ENCODE measurements at places on chromosomes 1 and 21.
A peak's percentile ranks its signal among the peaks of the same experiment; 100 is the strongest.

DNA sequence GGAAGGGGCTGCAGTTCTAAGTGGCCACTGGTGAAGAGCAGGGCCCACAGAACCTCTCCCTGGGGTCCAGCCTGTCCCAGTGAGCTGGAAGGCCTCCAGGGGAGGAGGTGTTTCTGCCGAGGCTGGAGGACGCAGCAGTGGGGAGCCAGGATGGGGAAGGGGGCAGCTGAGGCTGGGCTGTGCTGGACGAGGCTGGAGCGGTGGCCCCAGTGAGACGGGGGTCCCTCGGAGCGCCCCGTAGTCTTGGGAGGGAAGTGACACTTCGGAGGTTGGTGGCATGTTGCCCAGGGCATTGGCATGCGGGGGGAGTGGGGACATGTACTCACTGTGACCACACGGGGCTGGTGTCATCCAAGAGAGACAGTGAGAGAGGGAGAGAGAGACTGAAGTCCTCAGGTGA, 33.5 kb downstream of the AJAP1 start:
- no peak for DNase-seq

- no peak for DNase-seq
Observed at GRCh38 chr1:5370311-5370710, 621.9 kb downstream of the NPHP4 start.

- DNase-seq: no peak
Observed at GRCh38 chr1:202266061-202266765, 72.6 kb downstream of the LGR6 start.

DNA sequence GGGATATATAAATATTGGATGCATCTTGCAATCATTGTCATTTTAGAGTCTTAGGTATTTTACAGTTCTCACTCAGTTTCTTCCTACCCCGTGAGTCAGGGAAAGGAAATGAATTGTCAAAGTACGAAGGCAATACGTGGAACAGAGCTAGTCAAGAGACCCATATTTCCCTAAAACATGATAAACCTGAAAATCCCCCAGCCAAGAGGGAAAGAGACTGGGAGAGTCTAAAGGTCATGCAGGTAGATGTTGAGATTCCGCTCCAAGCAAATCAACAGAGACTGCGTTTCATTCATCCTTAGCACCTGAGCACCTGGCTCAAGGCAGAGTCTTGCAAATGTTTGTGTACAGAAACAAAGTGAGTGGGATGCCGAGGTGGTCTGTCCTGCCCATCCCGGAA, 58.0 kb downstream of the SH3GLB1 start:
- no peak for DNase-seq

- no peak for DNase-seq
Observed at GRCh38 chr1:238257018-238257621, 366.4 kb upstream of the ZP4 start.

- no peak for DNase-seq
Observed at GRCh38 chr1:26994020-26994786, 711 bp downstream of the TRNP1 start.

DNA sequence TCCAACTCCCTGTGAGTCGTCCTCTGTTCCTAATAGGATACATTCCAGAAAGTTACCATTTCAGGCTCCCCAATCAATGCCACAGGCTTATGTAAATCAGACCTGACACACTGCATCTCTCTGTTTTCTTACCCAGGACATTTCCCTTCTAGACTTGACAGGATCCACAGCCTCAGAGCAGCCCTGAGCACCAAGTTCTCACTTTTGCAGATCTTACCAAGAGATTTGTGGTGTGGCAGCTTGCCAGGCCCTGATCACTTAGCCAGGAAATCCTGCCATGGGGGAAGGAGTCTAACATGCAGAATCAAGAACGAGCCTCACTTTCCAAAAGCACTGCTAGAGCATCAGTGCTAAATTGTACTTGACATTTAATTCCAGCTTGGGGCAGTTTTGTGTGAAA, 202.9 kb downstream of the TBX15 start:
- peak; percentile 50 for DNase-seq

- DNase-seq: no peak
Observed at GRCh38 chr21:34557261-34557660, 45.3 kb upstream of the KCNE1 start.

GRCh38 chr1:182244451-182244850, 147.1 kb downstream of the GLUL start:
- no peak for DNase-seq

DNA sequence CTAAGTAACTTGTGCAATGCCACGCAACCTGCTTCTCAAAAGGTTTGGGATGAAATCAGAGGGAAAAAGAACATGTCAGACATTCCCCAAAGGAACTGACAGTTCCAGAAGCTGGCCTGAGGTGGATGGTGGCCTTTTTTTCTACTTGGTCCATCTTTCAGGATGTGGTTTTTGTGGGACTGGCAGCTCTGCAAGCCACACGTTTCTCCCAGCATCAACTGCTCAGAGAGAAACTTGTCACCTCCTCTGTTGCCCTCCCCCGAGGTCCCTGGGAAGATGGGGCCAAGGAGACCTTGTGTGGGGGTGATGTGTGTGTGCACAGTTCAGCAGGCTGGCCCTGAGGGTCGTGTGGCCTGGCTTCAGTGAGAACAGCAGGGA, 2.5 kb upstream of the DHRS3 start:
- DNase-seq: no peak

DNA sequence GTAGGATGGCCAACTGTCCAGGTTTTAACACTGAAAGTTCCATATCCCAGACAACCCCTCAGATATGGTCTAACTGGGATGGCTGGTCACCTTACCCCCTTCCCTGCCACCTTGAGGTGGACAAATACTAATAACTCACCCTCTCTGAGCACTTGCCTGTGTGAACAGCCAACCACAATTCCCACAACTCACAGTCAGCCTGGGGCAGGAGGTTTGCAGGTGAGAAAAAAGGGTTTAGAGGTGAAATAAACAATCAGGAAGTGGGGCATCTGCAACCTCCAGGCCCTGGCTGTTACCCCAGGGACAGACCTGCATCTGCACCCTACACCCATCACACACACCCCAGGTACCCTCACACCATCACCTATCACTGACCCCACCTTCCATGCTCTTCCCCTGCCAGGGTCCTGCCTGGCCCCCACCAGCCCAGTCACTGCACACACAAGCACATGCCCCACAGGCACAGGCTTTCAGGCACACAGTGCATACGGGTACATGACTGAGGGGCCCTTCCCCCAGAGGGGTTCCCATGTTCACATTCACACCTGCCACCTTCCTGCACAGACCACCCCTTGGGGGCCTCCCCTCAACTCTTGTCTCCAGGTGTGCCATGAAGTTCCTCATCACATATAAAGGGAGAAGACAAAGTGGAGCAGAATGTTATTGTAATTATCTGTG, 679.5 kb downstream of the MATN1 start:
- DNase-seq: no peak

DNA sequence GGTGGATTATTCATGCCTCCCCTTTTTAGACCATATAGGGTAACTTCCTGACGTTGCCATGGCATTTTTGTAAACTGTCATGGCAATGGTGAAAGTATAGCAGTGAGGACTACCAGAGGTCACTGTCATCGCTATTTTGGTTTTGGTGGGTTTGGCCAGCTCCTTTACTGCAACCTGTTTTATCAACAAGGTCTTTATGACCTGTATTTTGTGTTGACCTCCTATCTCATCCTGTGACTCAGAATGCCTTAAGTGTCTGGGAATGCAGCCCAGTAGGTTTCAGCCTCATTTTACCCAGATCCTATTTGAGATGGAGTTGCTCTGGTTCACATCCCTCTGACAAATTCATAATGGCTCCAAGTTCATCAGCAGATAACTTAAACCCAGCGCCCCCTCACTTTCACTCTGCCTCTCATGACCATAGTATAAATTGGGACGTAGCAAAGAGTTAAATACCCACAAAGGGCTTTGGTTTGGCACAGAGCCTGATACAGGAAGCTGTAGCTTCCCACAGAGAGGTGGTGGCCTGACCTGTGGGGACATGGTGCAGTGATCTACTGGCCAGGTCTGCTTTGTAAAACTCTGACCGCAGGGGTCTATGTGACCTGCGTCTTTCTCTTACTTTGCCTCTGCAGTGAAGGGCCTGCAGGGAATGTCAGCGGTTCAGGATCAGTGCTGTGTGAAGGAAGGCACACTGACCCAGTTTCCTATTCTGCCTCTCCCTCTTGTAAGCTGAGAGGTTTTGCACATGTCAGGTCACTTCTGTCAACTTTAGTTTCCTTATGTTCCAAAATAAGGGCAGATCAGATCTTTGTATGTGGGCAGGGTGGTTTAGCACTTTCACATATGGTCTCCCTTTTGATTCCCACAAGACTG, 78.1 kb upstream of the ZNF644 start:
- DNase-seq: no peak

DNA sequence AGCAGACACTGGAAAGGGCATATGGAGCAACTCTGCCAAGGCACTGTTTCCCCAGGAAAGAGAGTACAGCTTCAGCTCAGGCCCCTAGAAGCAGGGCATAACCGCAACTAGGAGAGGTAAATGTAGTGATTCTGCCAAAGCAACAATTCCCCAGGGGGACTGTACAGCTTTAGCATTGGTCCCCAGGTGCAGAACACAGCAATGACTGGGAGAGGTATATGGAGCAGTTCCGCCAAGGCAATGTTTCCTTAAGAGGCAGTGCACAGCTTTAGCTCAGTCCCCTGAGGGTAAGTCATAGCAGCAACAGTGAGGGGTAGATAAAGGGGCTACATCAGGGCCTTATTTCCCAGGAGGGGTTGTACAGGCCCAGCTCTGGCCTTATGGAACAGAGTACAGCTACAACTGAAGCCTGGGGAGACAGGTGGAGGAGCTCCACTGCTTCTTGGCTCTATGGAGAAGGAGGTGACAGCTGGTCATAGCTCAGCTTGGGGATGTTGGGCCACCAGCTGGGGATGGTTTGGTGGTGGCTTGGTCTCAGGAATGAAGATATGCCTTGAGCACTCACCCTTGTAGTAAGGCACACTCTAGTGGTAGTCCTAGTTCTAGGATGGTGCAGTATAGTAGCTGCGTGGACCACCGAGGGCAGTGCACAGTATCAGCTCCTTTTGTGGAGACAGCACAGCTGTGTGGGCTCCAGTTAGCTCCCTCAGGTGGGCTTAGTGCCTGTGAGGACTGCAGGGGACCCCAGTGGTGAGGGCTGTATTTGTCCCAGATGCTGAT, 582.7 kb downstream of the PTPRC start:
- no peak for DNase-seq

All from epithelial cell of proximal tubule (primary cell).